ENCODE measurements at places on chromosomes 13 and 19. TPM values are rescaled to one million over a fixed set of nuclear protein-coding genes. Genes with fewer than 3 reads are reported as not detected.

FOXA3 gene
- total RNA-seq = 0.27 TPM

DNA sequence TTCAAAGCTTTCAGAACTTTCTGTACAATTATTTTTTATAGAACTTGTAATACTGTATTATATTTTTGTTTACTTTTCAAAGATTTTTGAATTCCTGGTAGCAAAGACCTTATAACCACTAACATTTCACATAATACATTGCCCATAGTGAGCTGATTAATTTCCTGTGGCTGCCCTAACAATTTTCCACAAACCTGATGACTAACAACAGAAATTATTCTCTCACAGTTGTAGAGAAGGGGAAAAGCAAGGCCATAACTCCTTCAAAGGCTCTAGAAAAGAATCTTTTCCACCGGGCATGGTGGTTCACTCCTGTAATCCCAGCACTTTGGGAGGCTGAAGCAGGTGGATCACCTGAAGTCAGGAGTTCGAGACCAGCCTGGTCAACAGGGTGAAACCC, 19.1 kb downstream of the KLF12 start:
- H3K36me3 ChIP-seq = peaks cover 34% of the 10 kb centered on the region
- H3K27me3 ChIP-seq = no peaks in the 10 kb centered on the region
- DNase-seq = no peak

DNA sequence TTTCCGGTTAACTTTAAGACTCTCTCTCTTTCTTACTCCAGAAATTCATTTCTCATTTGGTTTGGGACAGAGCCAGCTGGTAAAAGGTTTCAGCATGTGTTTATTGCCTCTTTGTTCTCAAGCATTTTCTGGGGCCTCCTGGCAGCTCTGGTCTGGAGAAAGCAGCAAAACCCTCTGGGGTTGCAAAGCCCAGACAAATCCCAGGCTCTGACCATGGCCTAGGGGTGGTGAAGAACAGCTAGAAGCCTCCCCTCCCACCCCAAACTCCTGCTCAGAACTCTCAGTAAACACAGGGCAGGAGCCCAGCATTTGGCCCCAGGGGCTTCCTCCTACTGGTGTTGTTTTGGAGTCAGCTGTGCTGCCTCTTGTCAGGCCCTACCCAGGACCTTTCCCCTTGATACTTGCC, 124.2 kb upstream of the SERP2 start:
- peaks cover 5% of the 10 kb centered on the region for H3K27me3 ChIP-seq
- no peaks in the 10 kb centered on the region for H3K4me1 ChIP-seq
- no peak overlapping the region for H3K4me3 ChIP-seq
- no peak overlapping the region for H3K27ac ChIP-seq
- H3K36me3 ChIP-seq = peaks cover 2% of the 10 kb centered on the region

DNA sequence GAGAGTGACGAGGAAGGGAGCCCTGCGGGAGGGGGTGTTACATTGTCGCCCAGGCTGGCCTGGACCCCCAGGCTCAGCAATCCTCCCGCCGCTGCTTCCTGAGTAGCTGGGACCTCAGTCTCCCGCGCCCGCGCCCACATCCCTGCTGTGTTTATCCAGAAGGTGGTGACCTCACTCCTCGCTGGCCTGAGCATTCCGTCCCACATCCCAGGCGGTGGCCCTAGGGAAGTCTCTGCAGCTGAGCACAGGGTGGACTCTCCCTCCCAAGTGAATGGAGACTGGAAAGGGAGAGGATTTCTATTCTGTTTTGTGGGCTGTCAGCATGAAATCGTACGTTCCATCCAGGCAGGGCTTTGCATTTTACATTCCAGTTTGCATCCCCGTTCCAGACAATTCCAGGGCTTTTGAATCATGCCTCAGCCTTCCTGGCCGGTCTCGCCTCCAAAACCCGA, 401 bp upstream of the ZNF765 start:
- DNase-seq = no peak
- peaks cover 27% of the 10 kb centered on the region for H3K4me1 ChIP-seq
- H3K27me3 ChIP-seq = no peaks in the 10 kb centered on the region
- H3K36me3 ChIP-seq = peaks cover 13% of the 10 kb centered on the region

SOX1 gene
- total RNA-seq = not detected

All from activated T-helper 1 cell treated with anti-CD3 and anti-CD28 coated beads, Interleukin-12 subunit alpha, Interleukin-12 subunit beta, Interleukin-2, Interleukin-4 antibody, amounts not matched to agents 30 ng/mL and 10 ng/mL and 1 ng/mL, durations not matched to agents 14 hours and 24 hours and 36 hours (primary cell).